T-cell (primary cell): ENCODE measurements at places on chromosomes 1 and 21.

DNA sequence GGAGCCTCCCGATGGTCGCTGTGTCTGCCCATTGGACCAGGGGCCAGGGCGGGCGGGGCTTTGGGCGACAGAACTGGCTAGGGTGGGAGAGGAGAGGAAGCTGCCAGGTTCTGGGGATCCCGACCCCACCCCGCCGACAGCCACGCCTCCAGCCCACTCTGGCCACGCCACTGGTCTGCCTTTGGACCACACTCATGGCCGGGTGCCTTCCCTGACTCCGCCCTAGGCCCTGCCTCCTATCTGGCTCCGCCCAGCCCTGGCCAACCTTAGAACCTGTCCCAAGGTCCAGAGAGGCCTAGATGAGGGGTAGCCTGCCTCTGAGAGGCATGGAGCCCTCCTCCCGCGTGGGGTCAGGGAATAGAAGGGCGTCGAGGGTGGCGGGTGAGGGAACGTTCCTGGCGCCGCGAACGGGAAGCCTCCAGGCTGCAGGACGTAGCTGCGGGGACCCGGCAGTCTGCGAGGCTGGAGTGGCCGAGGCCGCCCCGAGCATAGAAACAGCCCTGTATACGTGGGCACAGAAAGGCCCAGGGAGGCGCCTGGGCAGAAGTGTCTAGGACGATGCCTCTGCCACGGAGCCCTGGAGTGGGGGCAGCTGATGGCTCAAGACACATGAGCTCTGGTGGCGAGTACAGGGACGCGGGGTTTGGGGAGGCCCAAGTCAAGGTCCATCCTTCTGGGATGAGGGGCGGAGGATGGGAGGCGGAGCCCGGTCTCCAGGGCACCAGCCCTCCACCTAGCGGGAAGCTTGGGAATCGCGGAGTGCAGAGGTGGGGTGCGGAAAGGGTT, 11.5 kb upstream of the COL16A1 start:
- no peak for DNase-seq

DNA sequence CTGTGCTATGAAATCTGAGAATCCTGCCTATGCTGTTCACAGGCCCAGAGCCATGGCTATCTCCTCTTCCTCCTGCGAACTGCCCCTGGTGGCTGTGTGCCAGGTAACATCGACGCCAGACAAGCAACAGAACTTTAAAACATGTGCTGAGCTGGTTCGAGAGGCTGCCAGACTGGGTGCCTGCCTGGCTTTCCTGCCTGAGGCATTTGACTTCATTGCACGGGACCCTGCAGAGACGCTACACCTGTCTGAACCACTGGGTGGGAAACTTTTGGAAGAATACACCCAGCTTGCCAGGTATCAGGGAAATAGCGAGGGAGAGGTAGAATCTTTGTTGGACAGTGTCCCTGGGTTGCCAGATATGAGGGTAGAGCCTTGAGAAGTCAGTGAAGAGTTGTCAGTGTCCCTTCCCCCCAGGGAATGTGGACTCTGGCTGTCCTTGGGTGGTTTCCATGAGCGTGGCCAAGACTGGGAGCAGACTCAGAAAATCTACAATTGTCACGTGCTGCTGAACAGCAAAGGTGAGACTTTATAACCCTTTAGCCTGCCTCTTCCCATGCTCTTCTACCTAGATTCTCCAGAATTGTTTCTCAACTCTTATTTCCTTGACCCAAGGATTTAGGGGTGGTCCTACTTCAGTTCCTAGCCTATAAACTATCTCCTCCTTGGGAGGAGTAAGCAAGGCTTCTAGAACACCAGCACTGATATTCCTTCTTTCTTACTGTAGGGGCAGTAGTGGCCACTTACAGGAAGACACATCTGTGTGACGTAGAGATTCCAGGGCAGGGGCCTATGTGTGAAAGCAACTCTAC, 1.4 kb downstream of the NIT1 start:
- peak; percentile 61 for DNase-seq

DNA sequence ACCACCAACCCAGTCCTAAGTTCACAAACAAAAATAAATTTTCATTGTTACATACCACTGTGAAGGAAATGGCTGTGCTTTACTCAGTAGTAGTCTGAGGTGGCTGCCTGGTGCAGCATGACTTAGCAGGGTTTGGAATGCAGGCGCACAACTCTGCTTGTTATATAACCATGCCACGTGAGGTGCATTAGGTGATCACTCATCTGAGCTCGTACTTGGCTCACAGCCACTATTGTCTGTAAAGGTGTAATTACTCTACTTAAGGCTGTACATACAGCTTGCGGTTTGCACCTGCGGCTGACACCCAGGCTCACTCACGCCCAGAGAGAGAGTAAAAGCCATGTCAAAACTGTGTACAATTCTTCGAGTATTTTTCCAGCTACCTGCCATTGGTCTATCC, 599.4 kb downstream of the LTN1 start:
- no peak for DNase-seq

- no peak for DNase-seq
These were observed 44.5 kb upstream of the DARS2 start for GRCh38 chr1:173779936-173780335.

GRCh38 chr1:23619299-23620188, 60.2 kb upstream of the ID3 start:
- peak; percentile 87 for DNase-seq

GRCh38 chr1:200512191-200512590, 102.4 kb upstream of the ZNF281 start:
- DNase-seq = no peak
